ENCODE measurements at places on chromosomes 6 and 20. TPM values are rescaled to one million over a fixed set of nuclear protein-coding genes. Genes with fewer than 3 reads are reported as not detected.

ATP6V1G2 gene
- total RNA-seq, result 3.3 TPM

EBF4 gene
- 1.8 TPM for total RNA-seq

KCNG1 gene
- total RNA-seq, result 108 TPM

AIG1 gene
- total RNA-seq, result 44.4 TPM

CALHM4 gene
- total RNA-seq, result not detected

PPP1R3D gene
- total RNA-seq, result 5.6 TPM

EYA4 gene
- not detected for total RNA-seq

EEF1A2 gene
- total RNA-seq, result 3.9 TPM

HLA-DRB1 gene
- total RNA-seq, result not detected

AKAP7 gene
- 5.8 TPM for total RNA-seq

MYLIP gene
- 6.8 TPM for total RNA-seq

SYCP2L gene
- total RNA-seq, result 0.59 TPM

NKAPL gene
- total RNA-seq, result 1.9 TPM

DSP gene
- total RNA-seq, result 9.2 TPM

SASH1 gene
- total RNA-seq, result 27.9 TPM

SPATS1 gene
- not detected for total RNA-seq

BMP2 gene
- total RNA-seq, result 35.0 TPM

SIGLEC1 gene
- total RNA-seq, result not detected

TPX2 gene
- total RNA-seq, result 28.5 TPM

CAPN11 gene
- total RNA-seq, result not detected

PLA2G7 gene
- total RNA-seq, result not detected

SLC35D3 gene
- not detected for total RNA-seq

TNFRSF21 gene
- total RNA-seq, result 12.8 TPM

LAMP5 gene
- not detected for total RNA-seq

ANGPT4 gene
- not detected for total RNA-seq

HLA-C gene
- total RNA-seq, result 163 TPM

CCHCR1 gene
- total RNA-seq, result 11.3 TPM

FOXC1 gene
- total RNA-seq, result 0.30 TPM

GPR63 gene
- 0.59 TPM for total RNA-seq

LY6G5C gene
- 0.51 TPM for total RNA-seq

CEP250 gene
- total RNA-seq, result 50.5 TPM

RIMS4 gene
- total RNA-seq, result not detected

RAD21L1 gene
- total RNA-seq, result 0.59 TPM

NKAIN4 gene
- total RNA-seq, result not detected

RSPH4A gene
- total RNA-seq, result 0.05 TPM

CPXM1 gene
- total RNA-seq, result 3.9 TPM

HRH3 gene
- total RNA-seq, result not detected

LZTS3 gene
- 3.0 TPM for total RNA-seq

C6orf132 gene
- total RNA-seq, result 2.5 TPM

PSMB9 gene
- total RNA-seq, result 11.6 TPM

DLL1 gene
- under 0.01 TPM for total RNA-seq

MYLK2 gene
- total RNA-seq, result not detected

CYP39A1 gene
- total RNA-seq, result not detected

ZC3H12D gene
- total RNA-seq, result 0.30 TPM

CAP2 gene
- total RNA-seq, result 27.6 TPM

IL17A gene
- total RNA-seq, result not detected

CTCFL gene
- total RNA-seq, result not detected

GFRA4 gene
- not detected for total RNA-seq

FOXP4 gene
- total RNA-seq, result 7.2 TPM

KCNK15 gene
- 0.09 TPM for total RNA-seq

TTK gene
- 14.6 TPM for total RNA-seq

BHLHE23 gene
- not detected for total RNA-seq

B3GALT4 gene
- 4.2 TPM for total RNA-seq

NAPB gene
- 14.0 TPM for total RNA-seq

RIPOR3 gene
- 1.2 TPM for total RNA-seq

Measured in smooth muscle cell of the umbilical artery (primary cell).